Motor neuron (in vitro differentiated cells): ENCODE measurements at places on chromosomes 12 and 14.

DNA sequence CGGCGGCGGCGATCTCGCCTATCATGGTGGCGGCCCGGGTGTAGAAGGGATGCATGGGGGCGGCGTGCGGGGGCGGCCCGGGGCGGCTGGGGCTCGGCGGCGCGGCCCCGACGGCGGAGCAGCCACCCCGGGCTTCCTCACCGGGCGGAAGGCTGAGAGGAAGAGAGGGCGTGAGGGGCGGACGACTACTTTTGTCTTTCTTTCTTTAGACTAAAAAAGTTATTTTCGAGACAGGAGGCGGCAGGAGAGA, 240 bp downstream of the BTG1 start:
- peak; percentile 0 for ATAC-seq

- peak; percentile 31 for ATAC-seq
These were observed 1.1 kb downstream of the CCDC91 start for GRCh38 chr12:28191051-28192048.

- no peak for ATAC-seq
These were observed 346.3 kb downstream of the ETNK1 start for GRCh38 chr12:22971247-22971646.

DNA sequence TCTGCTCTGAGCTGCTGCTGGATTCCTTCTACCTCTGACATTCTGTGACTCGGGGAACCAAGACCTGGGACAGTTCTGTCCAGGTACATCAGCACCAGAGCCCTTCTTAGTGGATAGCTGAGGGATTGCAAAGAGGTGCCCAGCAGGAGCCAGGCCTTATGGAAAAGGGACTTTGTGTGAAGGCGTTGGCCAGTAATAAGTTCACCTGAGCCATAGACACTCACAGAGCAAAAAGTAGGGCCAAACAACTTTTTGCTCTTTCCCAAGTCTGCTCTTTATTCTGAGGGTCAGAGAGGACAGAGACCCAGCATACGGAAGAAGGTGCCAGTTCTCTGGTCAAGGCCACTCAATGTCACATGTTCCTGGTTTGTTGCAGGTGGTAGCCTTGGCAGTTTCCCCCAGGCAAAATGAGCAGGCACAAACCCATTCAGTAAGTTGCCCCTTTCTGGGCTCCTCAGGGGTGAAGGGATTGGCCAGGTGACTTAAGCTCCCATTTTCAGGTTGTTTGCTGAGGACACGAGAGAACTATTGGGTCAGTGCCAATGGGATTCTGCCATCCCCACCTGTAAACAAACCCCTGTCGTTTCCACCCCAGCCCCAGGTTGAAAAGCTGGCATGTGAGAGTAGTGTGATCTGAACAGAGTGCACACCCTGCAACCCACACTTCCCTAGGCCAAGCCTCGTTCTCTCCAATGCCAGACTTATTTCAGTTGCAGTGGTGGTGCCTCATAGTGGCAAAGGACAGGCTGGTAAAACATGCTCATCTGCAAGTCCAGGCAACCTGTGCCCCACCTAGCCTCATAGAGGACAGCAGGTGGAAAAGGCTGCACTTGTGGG, 150.3 kb downstream of the SMOC1 start:
- ATAC-seq: no peak

DNA sequence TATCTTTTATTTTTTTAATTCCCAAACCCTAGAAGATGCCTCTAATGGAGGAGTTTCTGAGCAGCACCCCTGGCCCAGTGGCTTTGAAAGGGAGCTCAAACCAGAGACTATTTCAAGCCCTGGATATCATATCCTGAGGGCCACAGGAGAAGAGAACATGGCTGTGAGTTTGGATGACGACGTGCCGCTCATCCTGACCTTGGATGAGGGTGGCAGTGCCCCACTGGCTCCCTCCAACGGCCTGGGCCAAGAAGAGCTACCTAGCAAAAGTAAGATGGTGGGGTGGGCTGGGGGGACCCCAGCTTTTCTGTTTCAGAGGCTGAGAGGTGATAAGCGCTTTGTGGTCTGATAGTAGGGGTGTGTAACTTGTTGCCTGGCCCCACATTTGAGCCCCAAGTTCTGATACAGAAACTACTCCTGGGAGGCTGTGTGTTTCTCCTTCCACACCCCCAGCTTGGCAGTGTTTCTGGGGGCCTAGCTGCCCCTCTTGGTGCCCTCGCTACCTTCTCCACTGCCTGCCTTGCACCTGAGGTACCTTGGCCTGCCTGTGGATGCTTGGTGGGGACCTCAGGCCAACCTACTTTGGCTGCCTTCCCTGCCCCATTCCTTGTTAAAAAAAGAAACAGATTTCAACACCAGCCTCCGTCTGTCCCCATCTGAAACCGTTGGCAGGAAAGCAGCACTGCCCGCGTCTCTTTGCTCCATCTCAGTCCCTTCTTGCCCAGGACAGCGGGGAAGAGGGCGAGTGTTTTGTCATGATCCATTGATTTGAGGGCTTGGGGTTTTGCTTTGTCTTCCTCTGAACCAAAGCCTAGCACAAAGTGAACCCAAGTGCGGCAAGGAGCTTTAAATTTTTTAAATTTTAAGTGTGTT, 5.7 kb downstream of the TPCN1 start:
- no peak for ATAC-seq
